ENCODE measurements at places on chromosomes 1 and 21.

- no peak for DNase-seq
Measured at GRCh38 chr1:211339631-211340041, 13.0 kb downstream of the TRAF5 start.

GRCh38 chr1:34358636-34359035 is 181.9 kb downstream of the C1orf94 start:
- no peak for DNase-seq

GRCh38 chr1:96557336-96557735 is 164.2 kb upstream of the PTBP2 start:
- DNase-seq: no peak

GRCh38 chr1:158094571-158094970 is 86.1 kb upstream of the CD1D start:
- DNase-seq: no peak

GRCh38 chr1:100164216-100164615 is 13.8 kb downstream of the LRRC39 start:
- no peak for DNase-seq

DNA sequence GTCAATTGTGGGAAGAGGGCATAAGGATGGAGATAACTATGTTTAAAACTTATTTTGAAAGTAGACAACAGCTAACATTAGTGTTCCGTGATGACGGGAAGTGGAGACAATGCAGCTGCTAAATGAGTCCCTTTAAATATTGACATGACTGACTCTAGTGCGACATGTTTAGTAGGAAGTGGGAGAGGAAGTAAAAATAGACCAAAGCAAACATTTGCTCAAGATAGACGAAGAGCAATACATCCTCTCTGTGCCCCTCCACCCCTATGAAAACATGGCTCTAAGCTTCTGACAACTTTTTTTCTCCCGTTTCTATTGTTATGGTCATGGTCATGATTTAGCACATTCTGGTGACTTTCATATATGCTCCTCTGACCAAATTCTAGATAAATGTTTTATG is 60.0 kb upstream of the HMCN1 start:
- no peak for DNase-seq

GRCh38 chr1:14102180-14102579 is 402.2 kb downstream of the PRDM2 start:
- DNase-seq: no peak

DNA sequence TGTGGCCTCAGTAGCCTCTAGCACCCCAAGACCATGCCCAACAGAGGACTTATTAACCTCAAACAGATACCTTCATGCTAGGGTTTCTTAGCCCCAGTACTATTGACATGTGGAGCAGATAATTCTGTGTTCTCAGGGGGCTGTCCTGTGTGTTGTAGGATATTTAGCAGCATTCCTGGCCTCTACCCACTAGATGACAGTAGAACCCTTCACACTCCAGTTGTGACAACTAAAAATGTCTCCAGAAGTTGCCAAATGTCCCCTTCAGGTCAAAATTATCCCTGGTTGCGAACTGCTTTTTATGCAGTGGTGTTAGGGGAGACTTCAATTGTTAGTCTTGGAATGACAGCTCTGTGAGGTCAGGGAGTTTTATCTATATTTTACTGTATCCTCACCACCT is 8.1 kb downstream of the KAZN start:
- no peak for DNase-seq

DNA sequence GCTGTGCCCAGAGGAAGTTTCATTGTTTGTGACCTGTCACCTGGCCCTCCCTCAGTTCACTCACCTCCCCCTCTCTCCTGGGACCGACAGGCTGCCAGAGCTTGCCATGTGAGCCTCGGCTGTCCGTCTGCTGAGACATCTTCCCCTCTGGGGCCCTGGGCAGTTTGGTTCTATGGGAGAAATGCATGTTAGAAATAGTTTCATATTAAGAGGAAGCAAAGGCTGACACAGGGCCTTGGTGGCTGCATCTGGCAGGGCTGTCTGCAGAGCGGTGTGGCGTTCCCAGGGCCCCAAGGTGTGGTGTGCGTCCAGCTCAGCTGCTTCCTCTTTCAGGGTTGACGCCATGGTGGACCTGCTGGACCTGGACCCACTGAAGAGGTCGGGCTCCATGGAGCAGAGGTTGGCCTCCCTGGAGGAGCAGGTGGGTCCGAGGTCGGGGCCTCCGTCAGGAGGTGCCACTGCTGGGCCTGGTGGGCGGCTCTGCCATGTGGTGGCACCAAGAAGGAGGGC is 31.9 kb upstream of the LRRC3 start:
- no peak for DNase-seq

GRCh38 chr1:67577646-67578045 is 107.4 kb upstream of the GADD45A start:
- no peak for DNase-seq

GRCh38 chr1:41578712-41579335 is 94.3 kb upstream of the EDN2 start:
- no peak for DNase-seq

- no peak for DNase-seq
Measured at GRCh38 chr1:83978056-83978455, 20.9 kb downstream of the TTLL7 start.

DNA sequence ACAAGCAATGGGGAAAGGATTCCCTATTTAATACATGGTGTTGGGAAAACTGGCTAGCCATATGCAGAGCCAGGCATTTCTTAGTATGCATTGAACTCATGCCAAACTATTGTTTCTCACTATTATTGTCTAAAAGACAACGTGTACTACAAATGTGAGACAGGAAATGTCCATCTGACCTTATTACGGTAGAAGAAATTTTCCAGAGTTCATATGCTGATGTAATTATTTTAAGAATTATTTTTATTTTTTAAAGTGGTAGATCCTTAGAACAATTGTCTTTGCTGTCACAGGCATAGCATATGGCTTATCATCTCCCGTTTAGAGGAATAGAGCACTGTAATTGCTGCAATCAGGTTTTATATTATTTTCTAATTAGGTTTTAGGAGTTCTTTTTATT is 75.2 kb upstream of the S1PR1 start:
- no peak for DNase-seq

GRCh38 chr1:157233131-157233530 is 94.9 kb upstream of the ETV3 start:
- no peak for DNase-seq

DNA sequence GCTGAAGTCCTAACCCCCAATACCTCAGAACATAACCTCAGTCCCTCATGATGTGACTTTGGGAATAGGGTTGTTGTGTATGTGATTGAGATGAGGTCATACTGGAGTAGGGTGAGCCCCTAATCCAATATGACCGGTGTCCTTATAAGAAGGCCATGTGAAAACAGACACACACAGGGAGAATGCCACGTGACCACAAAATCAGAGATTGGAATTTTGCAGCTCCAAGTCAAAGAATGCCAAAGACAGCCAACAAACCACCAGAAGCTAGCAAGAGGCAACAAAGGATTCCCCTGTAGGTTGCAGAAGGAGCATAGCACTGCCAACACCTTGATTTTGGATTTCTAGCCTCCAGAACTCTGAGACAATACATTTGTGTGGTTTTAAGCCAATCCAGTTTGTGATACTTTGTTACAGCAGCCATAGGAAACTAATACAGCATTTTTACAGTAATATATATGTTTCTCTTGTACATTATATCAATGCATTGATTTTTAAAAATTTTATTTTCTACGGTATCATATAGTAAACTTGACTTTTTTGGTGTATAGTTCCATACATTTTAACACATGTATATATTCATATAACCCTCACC is 5.4 kb downstream of the ZSWIM5 start:
- no peak for DNase-seq

Data from stimulated activated CD8-positive, alpha-beta memory T cell treated with anti-CD3 and anti-CD28 coated beads, Interleukin-4, amount 100 ng/mL, for 1 hour (primary cell).